ENCODE measurements at places on chromosomes 16 and 17.

DNA sequence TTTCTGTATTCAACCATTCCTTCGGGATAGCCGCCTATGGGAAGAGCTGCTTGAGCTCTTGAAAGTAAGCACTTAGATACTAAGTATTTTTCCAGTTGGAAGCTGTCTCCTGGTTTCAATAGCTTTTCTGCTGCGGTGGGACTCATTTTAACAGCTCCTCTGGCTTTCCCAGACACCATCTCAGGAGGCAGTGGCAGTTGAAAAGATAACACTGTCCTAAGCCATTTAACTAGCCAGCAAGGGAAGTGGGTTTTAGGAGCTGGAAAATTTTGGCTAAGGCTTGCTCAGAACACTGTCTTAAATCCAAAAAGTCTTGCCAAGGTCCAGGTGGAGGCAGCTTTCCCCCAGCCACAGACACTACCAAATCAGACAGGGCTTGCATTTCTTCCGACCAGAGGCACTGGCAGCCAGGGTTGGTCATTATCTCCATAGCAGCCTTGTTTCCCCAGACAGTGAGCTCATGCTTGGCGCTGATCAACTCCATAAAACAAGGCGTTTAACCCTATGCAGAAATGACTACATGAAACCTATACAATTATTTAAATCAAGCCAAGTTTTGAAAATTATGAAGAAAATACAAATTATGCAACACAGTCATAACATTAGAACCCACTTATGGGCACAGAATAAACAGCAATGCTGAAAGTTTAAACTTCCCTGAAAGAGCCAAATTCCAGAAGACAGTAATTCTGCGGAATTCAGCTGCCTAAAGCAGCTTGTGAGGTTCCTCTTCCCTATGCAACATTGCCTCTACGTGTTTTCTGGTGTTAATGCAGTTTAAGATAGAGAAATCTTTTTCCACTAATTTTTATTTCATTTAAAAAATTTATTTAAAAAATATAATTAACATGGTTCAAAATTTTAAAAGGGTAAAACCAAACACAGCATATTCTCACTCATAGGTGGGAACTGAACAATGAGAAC lies 25.0 kb downstream of the GABARAPL2 start:
- no peak for DNase-seq

DNA sequence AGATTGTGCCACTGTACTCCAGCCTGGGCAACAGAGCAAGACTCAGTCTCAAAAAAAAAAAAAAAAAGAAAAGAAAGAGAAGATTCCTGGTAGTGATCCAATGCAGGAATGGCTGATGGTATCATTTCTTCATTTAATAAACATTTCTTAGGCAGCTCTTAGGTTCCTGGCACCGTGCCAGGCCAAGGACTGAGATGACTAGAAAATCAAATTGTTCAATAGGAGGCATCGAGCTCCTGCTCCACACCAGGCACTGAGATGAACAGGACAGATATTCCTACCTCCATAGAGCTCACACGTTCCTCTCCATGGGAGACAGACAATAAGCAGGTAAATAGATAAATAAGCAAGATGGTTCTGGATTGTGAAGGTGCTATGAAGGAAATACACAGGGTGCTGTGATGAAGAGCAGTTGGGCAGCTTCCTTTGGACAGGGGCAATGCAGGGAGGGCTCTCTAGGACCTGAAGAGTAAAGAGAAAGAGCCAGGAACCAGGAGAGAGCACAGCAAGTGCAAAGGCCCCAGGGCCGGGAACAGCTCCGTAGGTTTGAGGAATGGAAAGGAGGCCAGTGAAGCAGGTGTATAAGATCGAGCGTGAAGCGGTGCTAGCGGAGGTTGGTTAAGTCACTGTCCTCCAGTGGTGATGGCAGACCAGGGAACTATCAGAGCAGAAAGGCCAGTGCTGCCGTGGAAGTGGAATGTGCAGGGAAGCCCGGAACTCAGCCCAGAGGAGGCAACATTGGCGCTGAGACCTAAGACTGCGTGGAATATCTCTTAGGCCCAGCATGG lies 26.5 kb upstream of the CRHR1 start:
- DNase-seq, result no peak

- DNase-seq, result no peak
Measured at GRCh38 chr17:68719431-68719830, 118.3 kb upstream of the FAM20A start.

DNA sequence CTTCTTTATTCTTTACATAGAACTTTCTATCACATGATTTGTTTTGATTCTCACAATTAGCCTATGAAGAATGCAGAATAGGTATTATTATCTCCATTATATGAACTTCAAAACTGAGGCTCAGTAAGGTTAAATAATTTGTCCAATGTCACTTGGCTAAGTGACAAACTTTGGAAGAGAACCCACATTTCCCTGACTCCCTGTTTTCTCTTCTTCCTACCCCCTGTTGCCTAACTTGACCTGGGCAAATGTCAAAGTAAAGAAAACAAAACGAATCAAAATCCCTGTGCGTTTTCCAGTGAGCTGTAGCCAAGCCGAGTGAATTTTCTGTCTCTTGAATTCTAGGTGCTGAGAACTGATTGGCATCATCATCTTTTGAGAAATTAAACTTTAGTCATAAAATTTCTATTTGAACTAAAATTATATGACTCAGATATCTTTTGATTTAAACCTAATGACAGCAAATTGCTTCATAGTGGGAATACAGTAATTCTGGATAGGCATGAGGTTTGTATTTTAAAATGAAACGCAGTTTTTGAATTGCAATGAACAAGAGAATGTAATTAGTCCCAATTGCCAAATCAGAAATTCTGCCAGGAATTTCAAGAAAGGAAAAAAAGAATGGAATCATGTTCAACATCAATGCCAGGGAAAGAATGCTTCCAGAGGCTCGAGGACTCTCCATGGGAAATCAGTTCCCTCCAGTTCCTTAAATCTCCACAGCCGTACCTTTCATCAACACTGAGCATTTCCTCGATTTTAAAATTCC lies 4.6 kb upstream of the NACA2 start:
- no peak for DNase-seq
